ENCODE measurements at places on chromosomes 6 and 20.

DNA sequence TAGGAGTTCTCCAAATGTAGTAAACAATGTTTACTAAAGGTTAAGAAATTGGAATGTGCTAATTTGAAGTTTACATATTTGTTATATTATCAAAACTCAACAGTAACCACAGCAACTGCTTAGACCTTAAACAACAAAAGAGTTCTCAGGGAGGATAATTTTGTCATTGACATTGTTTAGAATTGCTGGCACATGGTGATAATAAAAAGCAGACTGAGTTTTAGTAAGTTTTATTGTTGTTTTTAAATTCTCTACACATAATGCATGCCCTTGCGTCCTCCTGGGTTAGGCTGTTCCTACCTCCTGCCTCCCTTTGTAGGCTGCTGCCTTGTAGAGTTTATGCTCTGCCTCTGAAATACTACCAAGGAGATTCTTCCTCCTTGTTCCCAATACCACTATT, 28.7 kb downstream of the LAMA4 start:
- DNase-seq, result no peak

- peak; percentile 77 for DNase-seq
Measured at GRCh38 chr6:29995340-29995777, 53.0 kb downstream of the HLA-A start.

GRCh38 chr6:100458841-100459591, 5.7 kb downstream of the SIM1 start:
- no peak for DNase-seq

- peak; percentile 80 for DNase-seq
Measured at GRCh38 chr20:58256842-58257241, 28.4 kb upstream of the ANKRD60 start.

GRCh38 chr6:30720738-30721197, 616 bp downstream of the TUBB start:
- peak; percentile 66 for DNase-seq

DNA sequence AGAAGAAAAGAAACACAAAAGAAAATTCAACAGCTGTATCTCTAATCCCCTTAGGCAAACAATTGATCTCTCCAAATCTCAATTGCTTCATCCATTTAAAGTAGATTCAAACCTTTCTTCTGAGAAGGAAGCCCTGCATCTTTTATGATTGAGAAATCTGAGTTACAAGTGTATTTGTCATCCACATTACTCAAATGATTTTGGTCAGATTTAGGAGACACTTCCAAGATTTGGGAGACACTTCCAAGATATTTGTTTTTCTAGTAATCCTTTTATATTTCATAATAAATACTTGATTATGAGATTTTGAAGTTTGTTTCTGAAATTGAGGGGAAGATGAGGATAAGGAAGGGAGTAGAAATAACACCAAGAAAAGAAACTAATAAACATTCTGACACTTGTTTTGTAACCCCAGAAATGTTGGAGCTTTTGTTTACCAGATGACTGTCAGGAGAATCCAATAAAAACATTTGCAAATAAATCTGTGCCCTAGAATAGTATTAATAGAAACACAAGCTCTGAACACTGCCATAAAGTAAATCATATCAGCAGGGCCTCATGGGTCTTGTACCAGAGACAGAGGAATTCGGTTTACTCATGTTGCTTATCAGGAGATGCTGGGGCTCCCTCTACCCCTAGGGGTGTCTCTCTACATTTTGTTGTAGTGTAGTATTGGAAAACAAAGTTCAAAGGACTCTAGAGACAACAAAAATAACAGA, 314.3 kb upstream of the NT5E start:
- no peak for DNase-seq

DNA sequence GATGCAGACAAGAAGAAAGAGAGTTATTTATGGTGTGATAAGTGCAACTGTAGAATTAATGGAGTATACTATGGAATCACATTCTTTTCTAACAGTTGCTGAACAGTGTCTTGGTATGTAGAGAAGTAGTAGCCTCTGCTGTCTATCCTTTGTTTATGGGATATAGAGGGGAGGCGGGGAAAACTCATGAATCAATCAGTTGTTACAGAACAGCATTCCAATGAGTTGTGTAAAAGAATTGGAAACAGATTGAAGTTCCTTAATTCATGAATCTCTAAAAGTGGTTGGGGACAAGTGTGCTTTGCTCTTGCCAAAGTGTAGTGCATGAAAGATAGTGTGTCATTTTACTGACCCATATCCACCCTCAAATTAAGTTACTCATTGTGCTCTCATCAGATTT, 77.7 kb downstream of the FLRT3 start:
- DNase-seq, result no peak

GRCh38 chr6:34570066-34570833, 14.1 kb upstream of the SPDEF start:
- no peak for DNase-seq

DNA sequence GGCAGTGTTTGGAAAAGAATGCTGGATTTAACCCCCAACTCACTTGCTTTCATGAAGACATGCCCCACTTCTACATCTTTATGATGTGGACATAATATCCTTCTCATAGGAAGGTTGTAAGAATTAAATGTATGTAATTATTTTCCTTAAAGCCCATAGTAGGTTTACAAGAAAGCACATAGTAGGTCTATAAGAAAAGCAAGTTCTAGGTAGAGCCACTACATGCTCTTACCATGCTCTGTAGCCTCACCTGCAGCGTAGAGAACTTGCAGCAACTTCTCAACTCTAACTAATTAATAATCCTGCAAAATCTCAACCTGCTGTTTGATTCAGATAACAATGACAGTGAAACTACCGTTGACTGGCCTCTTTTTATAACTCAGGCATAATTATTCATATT, 288.4 kb downstream of the TSHZ2 start:
- no peak for DNase-seq

GRCh38 chr6:6803180-6803977, 214.9 kb downstream of the LY86 start:
- no peak for DNase-seq

GRCh38 chr6:159093609-159094443, 49.0 kb upstream of the TAGAP start:
- DNase-seq, result peak; percentile 29

GRCh38 chr20:29299811-29300578, 1957.5 kb upstream of the DEFB115 start:
- no peak for DNase-seq

DNA sequence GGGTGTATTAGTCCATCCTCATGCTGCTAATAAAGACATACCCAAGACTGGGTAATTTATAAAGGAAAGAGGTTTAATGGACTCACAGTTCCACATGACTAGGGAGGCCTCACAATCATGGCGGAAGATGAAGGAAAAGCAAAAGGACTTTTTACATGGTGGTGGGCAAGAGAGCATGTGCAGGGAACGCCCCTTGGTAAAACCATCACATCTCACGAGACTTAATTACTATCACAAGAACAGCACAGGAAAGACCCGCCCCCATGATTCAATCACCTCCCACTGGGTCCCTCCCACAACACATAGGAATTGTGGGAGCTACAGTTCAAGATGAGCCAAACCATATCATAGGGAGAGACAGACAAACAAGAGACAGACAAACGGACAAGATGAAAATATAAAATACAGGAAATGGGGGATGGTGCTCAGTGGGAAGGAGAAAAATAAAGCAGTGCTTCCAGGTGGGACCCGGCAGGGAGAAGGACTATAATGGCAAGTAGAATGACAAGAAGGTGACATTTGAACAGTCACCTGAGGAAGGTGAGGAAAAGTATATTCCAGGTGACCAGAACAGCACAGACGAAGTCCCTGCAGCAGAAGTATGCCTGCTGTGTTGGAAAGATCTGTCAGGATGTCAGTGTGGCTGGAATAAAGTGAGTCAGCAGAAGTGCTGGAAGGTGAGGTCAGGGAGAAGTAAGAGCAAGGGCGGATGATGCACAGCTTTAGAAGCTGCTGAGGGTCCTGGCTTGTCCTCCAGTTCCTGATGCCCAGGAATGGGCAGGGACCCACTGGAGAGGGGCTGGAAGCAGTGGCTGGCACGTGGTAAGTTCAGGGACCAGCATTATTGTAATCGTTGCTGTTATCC, 61.1 kb downstream of the SLC2A10 start:
- no peak for DNase-seq

DNA sequence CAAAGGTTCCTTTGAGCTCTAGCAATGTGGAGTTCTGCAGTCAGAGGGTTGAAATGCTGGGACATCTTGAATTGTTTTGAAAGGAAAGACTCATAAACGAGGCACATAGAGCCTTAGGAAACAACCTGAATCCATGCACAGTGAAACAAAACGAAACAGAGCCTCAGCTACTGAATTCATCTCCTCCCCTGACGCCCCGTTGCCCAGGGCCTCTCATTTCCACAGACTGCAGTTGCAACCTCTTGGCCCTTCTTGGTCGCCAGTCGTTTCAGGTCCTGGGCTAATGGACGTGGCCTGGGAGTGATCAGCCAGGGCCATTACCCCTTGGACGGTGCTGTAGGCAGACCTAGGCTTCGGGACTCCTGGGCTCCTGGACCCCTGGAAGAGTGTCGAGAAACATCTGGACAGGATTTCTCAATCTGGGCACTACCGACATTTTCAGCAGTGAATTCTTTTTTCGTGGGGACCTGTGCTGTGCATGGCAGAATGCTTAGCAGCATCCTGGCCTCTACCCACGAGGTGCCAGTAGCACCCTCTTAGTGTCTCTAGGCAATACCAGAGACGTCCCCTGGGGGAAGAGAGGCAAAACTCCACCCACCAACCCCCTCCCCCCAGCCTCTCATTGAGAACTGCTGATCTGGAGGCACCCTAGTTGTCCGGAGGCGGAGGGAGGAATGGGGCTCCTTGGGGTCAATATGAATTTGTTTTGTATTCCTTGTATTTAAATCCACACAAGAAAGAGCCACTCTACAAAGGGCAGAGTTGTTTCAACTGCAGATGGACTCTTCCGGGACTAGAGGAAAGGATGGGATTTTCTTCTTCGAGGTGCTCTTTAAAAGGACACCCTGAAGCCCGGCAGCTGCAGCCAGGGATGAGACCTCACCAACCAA, 50.2 kb downstream of the TMEM242 start:
- DNase-seq, result peak; percentile 1

- no peak for DNase-seq
Measured at GRCh38 chr20:57601211-57601570, 19.0 kb downstream of the ZBP1 start.

GRCh38 chr6:158033077-158033750, 51.6 kb downstream of the SYNJ2 start:
- DNase-seq, result no peak

DNA sequence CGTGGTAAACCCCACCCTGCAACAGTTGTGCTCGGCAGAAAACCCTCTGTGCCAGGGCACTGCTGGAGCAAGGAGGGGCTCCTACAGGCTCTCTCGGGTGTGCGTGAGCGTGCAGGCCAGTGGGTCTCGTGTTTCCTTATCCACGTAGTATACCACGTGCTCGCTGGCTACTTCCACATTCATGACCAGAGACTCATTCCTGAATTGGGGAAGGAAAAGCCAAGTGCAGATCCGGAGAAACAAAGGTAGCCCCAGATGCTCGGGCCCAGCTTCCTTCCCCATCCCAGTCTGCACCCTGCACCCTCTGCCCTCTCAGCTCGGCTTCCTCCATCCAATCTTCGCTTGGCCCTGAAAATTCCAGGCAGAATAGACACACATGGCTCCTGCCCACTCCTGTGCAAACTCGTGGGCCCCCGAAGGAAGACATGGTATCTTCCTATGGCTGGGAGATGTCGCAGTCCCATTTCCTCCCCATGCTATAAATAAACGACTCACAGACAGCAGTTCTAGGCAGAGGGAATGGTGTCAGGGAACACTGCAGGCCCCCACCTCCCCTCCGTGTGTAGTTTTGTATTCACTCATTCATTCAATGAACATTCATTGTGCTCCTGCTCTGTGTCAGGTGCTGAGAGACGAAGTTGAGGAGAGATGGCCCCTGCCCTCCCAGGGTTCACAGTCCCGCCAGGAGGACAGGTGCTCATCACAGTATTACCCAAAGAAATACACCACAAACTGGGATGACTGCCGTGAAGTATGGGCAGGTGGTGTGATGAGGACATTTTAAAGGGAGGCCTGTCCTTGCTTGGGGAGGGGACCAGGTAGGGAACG, 29.6 kb downstream of the NPEPL1 start:
- DNase-seq, result peak; percentile 22

GRCh38 chr20:45289942-45290676, 16.5 kb upstream of the RBPJL start:
- no peak for DNase-seq

- DNase-seq, result no peak
Measured at GRCh38 chr6:47117314-47117713, 75.2 kb upstream of the ADGRF1 start.

- DNase-seq, result no peak
Measured at GRCh38 chr6:43865932-43866645, 96.1 kb downstream of the VEGFA start.
